Melanocyte of skin (primary cell): ENCODE measurements at places on chromosomes 7 and 10. TPM values are rescaled to one million over a fixed set of nuclear protein-coding genes. Genes with fewer than 3 reads are reported as not detected.

Gene C10orf67
- 0.34 and 0.36 TPM in 2 replicates for total RNA-seq

Gene STEAP4
- not detected in 2 replicates for total RNA-seq

Gene ZNF282
- 22.0 and 22.2 TPM in 2 replicates for total RNA-seq

Gene PRTFDC1
- under 0.01 and 1.8 TPM in 2 replicates for total RNA-seq

Gene GNAT3
- not detected in 2 replicates for total RNA-seq

Gene INA
- total RNA-seq: under 0.01 and 0.36 TPM in 2 replicates

Gene MORN4
- total RNA-seq: 4.1 and 6.2 TPM in 2 replicates

Gene PGAM2
- not detected in 2 replicates for total RNA-seq

Gene CRHR2
- total RNA-seq: not detected in 2 replicates

Gene AKR1C1
- total RNA-seq: 0.67 and 1.1 TPM in 2 replicates

Gene FKBP6
- not detected in 2 replicates for total RNA-seq

Gene NPFFR1
- under 0.01 TPM in 2 replicates for total RNA-seq

Gene NPY4R2
- not detected in 2 replicates for total RNA-seq

Gene HECW1
- total RNA-seq: 0.73 TPM in 1 of 2 replicates, not detected in the other
